ENCODE measurements at places on chromosomes 1 and 21.

DNA sequence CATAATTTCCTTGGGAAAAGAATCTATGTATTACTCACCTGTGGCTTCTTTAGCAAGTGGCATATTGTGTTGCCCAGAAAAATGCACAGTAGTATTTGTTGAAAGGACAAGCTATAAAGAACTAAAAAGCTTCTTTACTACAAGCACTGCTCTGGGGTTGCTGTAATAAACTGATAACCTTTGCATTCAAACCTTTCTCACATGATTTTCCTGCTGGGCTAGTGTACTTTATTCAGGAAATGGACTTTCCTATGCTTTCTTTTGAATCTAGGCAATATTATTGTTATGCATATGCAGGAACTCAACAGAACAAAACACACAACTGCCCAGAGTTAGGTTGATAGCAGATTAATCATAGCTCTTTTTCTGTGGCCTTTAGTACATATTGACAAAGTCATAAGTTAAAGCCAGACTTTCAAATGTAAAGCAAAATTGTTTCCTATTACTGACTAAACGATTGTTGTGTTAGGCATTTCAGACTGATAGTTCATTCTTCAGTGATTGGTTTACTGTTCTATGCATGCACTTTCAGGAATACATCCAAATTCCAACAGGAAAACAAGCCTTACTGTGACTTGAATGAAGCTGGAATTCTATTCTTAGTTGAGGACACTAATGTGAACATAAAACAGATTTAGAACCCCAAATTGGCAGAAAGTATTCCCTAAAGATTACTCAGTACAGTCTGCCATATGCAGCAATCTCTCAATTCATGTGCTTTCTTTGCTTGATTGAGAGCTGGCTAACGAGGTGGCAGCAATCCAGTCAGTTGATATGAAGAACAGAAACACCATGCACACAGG is 564.3 kb upstream of the NEGR1 start:
- no peak for DNase-seq

- no peak for DNase-seq
These were observed 26.9 kb downstream of the WDR26 start for GRCh38 chr1:224407571-224408293.

DNA sequence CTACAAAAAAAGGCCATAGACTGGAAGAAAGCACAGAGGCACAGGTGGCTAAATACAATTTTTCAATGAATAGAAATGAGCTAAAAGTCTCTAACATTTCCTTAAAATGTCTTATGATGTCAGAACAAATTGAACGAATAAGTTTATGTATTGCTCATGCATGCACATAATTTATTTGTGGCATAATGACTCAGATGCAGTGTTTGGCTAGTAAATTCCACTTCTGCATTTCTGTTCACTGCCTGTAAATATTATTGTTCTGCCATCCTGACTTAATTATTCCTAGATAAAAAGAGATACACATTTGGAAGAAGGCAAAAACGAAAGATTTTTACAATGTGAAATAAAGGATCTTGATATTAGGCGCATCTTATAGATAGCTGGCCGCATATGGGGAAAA is 26.6 kb upstream of the EXO1 start:
- no peak for DNase-seq

- DNase-seq = no peak
These were observed 140.3 kb downstream of the LMX1A start for GRCh38 chr1:165216254-165216653.

- peak; percentile 38 for DNase-seq
These were observed 483 bp downstream of the UBQLN4 start for GRCh38 chr1:156052862-156053767.

GRCh38 chr1:166947398-166948043 is 27.8 kb downstream of the ILDR2 start:
- peak; percentile 4 for DNase-seq

GRCh38 chr1:160454371-160455152 is 54.2 kb downstream of the VANGL2 start:
- no peak for DNase-seq

DNA sequence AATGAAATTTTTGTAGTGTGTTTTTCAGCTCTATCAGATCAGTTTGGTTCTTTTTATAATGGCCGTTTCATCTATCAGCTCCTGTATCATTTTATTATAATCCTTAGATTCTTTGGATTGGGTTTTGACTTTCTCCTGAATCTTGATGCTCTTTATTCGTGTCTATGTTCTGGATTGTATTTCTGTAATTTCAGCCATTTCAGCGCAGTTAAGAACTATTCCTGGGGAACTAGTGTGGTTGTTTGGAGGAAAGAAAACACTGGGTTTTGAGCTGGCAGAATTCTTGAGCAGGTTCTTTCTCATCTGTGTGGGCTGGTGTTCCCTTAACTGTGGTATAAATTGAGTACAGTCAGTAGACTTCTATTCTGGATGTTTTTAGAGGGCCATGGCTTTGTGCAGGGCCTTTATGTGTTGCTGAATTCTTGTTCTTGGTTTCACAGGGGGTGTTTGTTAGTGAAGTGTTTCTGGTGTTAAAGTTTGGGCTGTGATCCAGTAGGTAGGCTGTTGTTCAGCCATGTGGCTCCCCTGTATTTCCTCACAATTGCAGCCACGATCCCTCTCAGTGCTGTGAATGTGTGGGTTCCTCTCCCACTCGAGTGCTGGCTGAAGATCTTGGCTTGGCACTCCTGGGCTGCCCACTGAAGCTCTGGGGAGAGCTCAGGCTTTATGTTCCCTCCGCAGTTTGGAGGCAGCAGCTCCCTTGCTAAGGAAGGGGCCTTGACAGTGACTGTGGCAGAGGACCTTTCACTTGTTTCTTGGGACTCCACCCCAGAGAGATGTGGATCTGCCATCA is 56.0 kb upstream of the CCDC190 start:
- DNase-seq = no peak

DNA sequence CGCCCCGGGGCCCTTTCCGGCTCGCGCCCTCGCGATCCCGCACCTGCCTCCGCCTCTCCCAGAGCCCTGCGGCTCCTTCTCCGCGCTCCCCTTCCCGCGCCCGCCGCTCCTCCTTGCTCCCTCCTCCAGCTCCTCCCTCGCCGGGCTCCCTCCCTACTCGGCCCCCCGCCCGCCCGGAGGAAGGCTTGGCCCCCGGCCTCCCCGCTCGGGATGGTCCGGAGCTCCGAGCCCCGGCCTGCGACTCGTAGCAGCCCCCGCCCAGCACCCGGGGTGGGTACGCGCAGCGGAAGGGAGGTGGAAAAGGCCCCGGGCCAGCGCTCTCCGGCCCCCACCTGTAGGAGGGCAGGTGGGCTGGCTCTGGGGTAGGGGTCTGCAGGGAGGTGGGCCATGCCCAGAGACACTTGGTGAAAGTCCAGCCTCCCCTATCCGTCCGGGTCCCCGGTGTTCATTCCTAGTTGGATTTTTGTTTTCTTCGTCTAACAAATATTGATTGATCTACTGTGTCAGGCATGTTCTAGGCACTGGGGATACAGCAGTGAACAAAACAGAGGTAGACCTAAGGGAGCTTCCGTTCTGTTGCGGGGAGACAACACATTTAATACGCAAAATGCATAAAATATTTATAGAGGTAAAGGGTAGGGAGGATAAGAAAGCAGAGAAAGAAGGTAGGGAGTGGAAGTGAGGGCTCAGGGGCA is at the start of gene HTR1D:
TSS of gene HTR1D (minus strand) at position 82 of the 695 bp plus-strand sequence. CDS start 23,283 bp downstream, outside the sequence.
- DNase-seq = no peak

- no peak for DNase-seq
These were observed 41.7 kb downstream of the TNFRSF9 start for GRCh38 chr1:7898962-7899361.

DNA sequence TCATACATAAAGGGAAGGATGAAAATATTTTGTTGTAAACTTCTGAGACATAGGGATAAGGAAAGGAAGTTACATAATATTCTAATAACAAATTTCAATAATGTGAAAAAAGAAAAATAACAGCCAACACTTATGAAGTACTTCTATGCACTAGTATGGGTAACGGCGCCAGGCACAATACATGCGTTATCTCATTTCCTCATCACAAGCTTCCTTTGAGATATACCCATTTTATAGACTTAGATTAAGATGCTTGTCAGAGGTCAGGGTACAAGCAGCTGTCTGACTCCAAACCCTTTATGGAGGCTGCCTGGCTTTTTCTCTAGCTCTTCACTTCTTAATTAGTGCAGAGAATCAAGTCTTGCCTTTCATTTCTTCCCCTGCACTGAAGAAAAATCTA is 41.3 kb downstream of the TCP10L start:
- no peak for DNase-seq

- DNase-seq = no peak
These were observed 681.2 kb downstream of the PLPP3 start for GRCh38 chr1:55898181-55898580.

DNA sequence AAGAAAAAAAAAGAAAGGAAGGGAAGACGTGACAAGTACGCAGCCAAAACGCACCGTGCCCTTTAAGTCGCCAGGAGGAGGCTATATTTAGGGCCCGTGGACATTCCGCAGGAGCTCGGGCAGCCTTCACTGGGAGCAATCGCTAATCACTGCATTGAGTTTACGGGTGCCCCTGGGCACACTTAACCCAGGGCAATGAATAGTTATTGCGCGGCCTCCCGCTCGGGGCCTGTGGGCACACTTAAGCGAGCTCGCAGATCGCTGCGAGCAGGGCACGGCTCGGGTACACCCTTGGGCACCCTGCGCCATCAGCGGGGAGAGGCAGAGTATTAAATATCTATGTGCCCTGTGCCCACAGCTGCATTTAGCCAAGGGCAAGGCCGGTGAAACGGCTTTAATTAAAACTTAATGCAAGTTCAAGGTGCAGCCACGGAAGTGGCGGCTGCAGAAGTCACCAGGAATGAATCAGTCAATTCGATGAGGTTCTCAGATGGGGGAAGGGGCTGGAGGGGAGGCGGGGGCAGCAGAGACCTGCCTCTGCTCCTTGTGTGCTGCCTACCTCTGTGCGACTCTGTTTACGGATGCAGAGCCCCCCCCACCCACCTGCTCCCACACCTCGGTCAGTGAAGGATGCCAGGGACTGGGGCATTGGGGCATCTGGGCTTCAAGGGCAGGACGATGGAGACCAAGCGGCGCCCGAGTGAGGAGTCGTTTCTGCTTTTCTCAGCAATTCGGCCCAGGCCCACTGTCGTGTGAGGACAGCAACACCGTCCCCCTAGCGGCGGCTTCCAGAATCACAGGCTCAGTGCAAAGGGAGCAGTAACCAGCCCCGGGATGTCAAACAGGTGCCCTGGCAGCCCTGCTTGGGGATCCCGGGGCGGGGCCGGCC is 51.8 kb upstream of the TARDBP start:
- peak; percentile 61 for DNase-seq

- no peak for DNase-seq
These were observed 2.4 kb upstream of the COL6A1 start for GRCh38 chr21:45979141-45979631.

DNA sequence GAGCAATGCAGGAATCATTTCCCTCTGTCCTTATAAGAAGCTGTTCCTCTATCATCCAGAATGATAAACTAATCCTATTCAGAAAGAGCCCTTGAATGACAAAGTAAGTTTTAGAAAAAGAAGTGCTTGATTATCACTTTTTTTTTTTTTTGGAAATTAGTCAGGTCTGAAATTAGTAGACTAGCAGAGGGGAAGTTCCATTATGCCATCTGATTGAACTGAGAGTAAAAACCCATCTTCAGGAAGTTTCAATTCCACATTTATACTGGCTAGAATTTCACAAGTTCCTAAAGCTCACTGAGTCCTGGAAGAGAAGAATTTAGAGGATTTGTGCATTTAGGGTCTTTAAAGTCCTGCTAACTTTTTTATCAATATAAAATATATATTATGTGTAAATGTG is 128.8 kb upstream of the COA6 start:
- DNase-seq = no peak

GRCh38 chr1:165342587-165342986 is 13.9 kb downstream of the LMX1A start:
- DNase-seq = no peak

GRCh38 chr1:201756406-201756805 is 72.6 kb upstream of the IPO9 start:
- DNase-seq = no peak

- no peak for DNase-seq
These were observed 1.6 kb downstream of the TUFT1 start for GRCh38 chr1:151541752-151542151.

DNA sequence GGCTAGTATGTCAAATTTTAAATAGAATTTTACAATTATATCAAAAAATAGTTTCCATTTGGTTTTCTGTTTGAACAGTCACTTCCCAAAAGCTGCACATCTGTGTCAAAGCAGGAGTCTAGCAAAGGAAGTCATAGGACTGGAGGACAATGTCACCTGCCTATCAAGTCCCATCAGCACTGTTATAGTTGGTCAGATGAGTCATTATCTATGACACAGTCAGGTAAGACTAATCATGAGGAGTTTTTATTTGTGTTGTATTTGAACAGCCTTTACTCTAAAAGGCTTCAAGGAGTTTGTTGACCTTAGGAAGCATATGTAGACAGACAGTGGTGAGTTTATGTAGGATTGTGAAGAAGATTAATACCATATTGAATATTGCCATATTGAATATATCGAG is 74.2 kb upstream of the QSOX1 start:
- no peak for DNase-seq

DNA sequence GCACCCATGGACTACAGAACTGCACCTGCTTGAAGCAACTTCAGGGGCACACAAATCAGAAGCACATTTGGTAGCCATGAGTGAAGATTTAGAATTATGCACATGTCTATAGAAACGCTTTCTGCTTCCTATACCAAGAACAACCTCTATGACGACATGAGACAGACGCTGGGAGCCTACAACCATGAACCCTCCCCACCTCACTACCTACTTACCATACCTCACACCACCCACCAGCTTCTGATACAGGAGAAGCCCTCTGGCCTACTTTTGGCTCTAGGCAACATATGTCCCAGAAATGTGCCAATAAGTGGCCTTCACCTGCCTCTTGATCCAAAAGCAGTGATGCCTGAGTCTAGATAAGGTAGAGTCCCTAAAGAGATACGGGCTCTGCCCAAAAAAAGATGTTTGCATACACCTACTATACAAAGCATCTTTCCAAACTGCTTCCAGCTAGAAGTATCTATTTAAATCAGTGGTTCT is 58.5 kb downstream of the SLC45A1 start:
- no peak for DNase-seq

- no peak for DNase-seq
These were observed 436.9 kb downstream of the PRDM2 start for GRCh38 chr1:14136881-14137280.

DNA sequence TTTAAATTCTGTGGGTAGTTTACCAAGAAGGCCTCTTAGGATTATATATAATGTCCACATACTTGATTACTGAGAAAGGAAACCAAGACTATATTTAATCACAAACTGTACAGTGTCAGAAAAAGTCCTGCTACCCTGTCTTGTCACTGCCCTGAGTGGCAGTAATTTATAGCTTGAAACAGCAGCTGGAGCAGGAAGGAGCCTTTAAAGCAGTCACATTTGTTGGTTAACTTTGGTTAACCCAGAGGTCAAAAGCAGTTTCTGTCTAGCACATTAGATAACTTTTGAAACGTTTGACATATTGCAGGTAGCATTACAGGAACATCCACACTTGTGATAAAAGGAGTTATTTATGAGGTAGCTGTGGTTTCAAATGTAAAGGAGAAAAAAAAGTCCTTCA is 161.7 kb downstream of the ROR1 start:
- no peak for DNase-seq
